ENCODE measurements at places on chromosomes 7 and 10.

GRCh38 chr7:137747359-137748031 lies 99.3 kb downstream of the DGKI start:
- no peak for DNase-seq

DNA sequence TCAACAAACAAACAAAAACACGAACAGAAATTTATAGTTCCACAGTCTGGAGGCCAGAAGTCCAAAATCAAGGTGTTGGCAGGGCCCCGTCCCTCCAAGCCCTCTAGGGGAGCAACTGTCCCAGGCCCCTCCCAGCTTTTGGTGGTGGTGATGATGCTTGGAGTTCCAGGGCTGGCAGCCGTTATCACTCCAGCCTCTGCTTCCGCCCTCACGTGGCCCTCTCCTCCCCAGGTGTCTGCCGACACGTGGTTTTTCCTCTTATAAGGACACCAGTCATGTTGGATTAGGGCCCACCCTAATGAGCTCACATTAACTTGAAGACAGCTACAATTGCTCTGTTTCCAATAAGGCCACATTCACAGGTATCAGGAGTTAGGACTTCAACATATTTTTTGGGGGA lies 49.7 kb downstream of the MICALL2 start:
- no peak for DNase-seq

DNA sequence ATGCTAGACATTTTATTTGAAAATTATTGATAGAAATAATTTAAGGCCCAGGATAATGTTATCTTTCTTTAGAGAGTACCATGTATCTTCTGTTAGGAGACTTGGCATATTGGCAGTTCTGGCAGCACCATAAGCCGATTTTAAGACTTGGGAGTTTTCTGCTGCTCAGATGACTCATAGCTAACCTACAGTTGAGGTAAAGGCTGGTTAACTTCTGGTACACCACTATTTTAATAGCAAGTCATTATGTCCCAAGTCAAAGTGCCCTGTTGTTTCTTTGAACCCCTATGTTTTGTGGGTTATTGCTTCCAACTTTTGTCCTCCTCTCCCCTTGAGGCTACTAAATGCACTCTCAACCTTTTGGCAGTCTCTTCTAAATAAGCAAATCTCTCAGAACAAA lies 25.2 kb downstream of the ATRNL1 start:
- DNase-seq, result peak; percentile 29

DNA sequence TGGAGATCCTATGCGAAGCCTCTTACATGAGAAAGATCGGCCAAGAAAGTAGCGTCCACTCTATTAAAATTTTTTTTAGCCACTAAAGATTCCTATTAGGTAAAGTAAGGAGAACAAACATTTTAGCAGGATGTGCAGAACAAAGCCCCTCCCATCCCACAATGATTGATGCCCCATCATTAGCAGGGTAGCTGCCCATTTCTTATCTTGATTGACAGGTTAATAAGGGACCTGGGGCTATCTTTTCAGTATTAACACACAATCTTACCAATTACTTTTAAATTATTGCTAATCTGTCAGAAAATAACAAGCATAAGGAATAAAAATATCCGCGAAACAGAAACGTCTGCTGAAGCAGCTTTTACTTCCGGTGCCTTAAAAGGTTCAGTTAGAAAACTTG lies 5.1 kb downstream of the FZD8 start:
- no peak for DNase-seq

- DNase-seq, result peak; percentile 51
Measured at GRCh38 chr7:30237271-30237695, 47.1 kb upstream of the ZNRF2 start.

- no peak for DNase-seq
Measured at GRCh38 chr10:12501324-12501723, 152.0 kb downstream of the CAMK1D start.

GRCh38 chr7:2443491-2443890 lies 32.7 kb downstream of the GRIFIN start:
- DNase-seq, result no peak

- peak; percentile 47 for DNase-seq
Measured at GRCh38 chr7:945147-945555, 9.3 kb downstream of the ADAP1 start.

- peak; percentile 71 for DNase-seq
Measured at GRCh38 chr10:95430231-95430951, 130.8 kb downstream of the SORBS1 start.

DNA sequence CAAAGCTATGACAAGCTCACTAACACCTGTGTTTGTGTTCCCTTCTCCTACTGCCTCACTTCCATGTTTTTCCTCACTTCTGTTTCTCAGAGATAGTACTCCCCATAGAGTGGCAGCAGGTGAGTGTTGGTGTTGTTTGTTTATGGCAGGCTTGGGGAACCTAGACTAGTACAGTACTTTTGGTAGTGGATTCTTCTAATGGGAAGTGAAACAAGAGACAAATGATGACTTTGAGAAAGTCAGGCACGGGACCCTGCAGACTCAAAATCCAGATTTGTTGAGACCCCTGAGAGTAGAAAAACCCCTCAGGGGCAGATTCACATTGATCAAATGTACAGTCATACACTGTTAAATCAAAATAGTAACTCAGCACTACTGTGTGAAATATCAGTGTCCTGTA lies 6.4 kb upstream of the CFAP69 start:
- no peak for DNase-seq

DNA sequence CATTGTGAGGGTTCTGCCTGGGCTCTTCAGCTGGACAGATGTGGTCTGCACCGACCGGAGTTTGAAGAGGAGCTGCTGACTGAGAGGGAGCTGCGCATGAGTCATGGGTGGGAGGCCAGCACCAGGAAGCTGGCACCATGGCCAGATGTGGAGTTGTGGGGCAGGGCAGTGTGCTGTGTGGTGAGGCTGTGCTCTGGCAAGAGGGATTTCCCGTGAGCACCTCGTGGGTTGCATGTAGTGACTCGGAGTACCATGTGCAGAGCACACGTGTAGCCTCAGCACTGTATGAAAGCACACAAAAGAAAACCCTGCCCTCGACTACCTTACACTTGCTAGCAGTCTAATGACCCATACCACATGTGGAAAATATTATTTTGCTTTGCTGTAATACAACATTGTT lies 103.4 kb downstream of the WNT2 start:
- DNase-seq, result peak; percentile 27

- DNase-seq, result peak; percentile 63
Measured at GRCh38 chr7:134750083-134751062, 29.1 kb upstream of the CALD1 start.

DNA sequence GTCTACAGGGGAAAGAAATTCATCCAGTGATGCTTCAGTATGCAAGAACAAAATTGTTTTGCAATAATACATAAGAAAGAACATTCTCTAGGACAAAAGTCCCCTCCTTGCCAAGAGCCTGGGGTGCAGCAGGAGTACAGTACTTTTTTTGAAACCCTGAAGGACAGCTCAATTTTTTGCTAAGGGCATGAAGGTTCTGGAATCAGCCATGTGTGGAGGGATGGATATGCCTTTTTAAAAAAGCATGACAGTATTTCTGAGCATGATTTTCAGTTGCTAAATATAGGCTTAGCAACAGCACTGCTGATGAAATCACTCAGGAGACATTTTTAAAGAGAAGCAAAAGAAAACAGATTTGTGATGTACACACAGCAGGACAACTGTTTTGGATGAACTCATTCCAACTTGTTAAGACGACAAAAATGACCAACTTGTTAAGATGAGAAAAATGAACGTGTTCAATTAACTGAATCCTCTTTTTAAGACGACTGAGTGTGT lies 39.3 kb downstream of the HBP1 start:
- no peak for DNase-seq

DNA sequence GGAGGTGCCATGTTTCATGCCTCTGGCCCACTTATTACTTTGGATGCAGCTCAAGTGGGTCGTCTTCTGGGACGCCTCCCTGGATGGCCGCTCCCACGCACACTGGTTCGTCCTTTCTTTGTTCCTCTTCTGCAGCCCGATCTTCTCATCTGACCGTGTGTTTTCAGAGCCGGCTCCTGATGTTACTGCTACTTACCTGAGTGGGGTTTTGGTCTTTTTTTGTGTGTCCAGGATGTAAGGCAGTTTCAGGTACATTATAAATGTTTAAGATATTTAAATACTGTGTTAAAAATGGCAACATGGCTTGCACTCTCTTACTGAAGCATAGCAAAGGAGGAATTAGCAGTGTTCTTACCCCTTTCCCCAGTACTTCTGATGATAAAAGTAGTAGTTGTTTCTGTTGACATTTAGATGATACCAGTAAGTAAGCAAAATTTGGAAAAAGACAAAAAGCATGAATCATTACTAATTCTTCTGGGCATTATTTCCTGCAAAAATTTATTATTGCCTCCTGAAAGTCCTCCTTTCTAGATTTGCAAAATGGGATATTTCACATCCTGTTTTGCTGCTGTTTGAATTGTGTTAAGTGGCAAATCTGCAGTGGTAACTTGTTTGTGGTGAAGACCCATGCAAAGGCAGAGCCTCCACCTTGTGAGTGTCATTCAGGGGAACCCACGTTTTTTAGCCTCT lies 59.4 kb downstream of the SHH start:
- no peak for DNase-seq

GRCh38 chr10:69101451-69102095 lies 13.7 kb downstream of the SRGN start:
- peak; percentile 17 for DNase-seq
